Activated T-cell treated with anti-CD3 and anti-CD28 coated beads, Interleukin-2, amount 50 U/mL, for 24 hours (primary cell): ENCODE measurements at places on chromosomes 5 and 9.

- no peak for DNase-seq
These were observed 47.3 kb downstream of the LIFR start for GRCh38 chr5:38509185-38509584.

DNA sequence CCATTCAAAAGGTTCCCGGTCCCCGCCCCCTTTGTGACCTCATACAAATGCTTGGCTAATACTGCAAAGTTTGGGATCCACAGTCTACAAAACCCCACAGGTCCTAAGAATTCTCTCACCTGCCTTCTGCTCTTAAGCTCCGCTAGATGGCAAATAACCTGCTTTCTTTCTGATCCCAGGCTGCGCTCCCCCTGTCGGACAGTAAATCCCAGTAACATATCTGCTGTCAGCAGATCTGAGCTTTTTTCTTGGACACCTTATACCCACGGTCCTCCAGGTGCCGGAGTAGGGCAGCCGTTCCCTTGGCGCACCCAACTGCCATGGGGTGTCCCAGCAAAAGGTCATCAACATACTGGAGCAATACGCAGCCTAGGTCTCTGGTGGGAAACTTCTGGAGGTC lies 39.0 kb upstream of the PPP1R26 start:
- no peak for DNase-seq

- no peak for DNase-seq
These were observed 7.0 kb upstream of the CRB2 start for GRCh38 chr9:123349033-123349432.

- no peak for DNase-seq
These were observed 585.1 kb downstream of the TLE4 start for GRCh38 chr9:80156756-80157472.

- DNase-seq, result no peak
These were observed 616.5 kb downstream of the PTPRD start for GRCh38 chr9:9996259-9996658.

GRCh38 chr9:19757745-19758144 lies 31.1 kb downstream of the SLC24A2 start:
- DNase-seq, result no peak

DNA sequence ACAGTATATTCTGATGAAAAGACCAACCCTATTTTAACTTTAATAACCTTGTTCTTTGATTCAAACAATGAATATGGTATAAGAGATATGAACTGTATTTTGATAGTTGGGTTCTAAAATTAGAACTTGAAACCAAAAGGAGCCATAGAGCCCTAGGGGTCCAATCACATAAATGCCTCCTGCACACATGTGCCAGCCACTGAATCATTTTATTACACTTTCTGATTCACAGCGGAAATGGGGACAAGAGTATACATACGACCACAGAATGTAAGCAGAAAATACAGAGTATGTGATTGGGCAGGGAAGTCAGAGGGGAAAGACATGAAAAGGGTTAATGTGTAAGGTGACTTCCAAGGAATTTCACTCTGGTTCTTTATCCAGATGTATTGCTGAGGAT lies 1000.2 kb downstream of the NR2F1-AS1 start:
- no peak for DNase-seq

- DNase-seq, result no peak
These were observed 464.7 kb downstream of the ZSWIM6 start for GRCh38 chr5:61796773-61797172.

- DNase-seq, result no peak
These were observed 412.5 kb downstream of the CCDC171 start for GRCh38 chr9:15965246-15965745.

GRCh38 chr5:61349935-61350334 lies 17.9 kb downstream of the ZSWIM6 start:
- DNase-seq, result no peak

GRCh38 chr5:169195601-169196000 lies 105.3 kb downstream of the SLIT3 start:
- no peak for DNase-seq

DNA sequence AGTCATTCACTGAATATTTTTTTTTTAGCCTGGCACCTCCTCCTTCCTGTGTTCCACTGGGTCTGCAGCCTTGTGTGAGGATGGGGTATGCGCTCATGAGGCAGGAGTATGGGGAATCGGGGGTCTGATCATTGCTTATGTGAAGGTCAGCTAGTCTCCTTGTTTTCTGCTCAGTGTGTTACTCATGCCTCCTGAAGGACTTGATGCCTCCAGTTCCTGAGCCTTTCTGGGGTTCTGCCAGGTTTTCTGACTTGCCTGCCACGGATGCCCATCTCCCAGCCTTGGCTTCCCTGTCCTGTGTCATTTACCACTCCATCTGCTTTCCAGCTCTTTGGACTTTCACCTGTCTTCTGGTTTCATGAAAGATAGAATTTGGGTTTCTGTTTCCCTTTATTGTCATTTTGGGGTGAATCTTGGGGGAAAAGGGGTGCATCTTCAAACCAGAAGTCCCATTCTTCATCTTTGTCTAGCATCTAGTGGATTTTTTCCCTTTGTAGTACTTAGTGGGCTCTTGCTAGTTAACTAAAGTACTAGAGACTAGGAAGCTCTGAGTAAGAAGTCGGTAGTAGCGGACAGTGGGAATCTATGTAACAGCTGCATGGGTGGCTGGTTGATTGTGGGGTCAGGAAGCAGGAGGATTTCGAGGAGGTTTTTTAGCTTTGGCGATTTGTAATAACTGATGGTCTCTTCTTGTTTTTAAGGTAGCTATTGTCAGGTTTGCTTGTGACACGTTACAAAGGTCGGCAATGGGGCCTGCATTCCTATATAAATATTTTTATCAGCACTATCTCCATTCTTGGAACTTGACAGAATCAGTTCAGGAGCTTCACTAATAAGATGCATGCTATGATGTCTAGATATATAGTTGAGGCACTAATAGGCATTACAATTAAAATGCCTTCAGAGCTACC lies 8.2 kb downstream of the OTULIN start:
- DNase-seq, result no peak

GRCh38 chr5:118224546-118224945 lies 763.8 kb downstream of the DTWD2 start:
- DNase-seq, result no peak

GRCh38 chr5:127838661-127839060 lies 135.5 kb downstream of the CCDC192 start:
- DNase-seq, result no peak

- no peak for DNase-seq
These were observed 68.9 kb downstream of the CSF2 start for GRCh38 chr5:132142459-132142858.

- DNase-seq, result no peak
These were observed 22.6 kb downstream of the PTPN3 start for GRCh38 chr9:109475526-109475925.

- DNase-seq, result no peak
These were observed 812 bp downstream of the DNAH5 start for GRCh38 chr5:13943676-13944075.

DNA sequence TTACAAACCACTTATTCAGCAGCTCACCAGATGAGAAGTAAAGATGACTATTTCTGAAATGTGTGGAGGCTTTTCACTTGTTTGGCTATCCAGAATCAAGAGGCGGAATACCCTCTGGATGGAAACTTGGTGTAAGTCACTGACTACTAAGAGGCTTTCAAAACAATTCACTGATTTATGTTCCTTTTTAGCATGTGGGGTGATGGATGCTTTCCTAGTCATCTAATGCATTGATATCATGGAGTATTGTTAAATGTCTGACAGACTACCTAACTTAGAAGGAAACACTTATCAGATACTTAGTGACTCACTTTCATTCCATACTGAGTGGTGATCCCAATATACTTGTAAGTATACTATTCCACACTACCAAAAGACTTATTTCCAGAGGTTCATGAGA lies 141.4 kb downstream of the PLK2 start:
- DNase-seq, result no peak

DNA sequence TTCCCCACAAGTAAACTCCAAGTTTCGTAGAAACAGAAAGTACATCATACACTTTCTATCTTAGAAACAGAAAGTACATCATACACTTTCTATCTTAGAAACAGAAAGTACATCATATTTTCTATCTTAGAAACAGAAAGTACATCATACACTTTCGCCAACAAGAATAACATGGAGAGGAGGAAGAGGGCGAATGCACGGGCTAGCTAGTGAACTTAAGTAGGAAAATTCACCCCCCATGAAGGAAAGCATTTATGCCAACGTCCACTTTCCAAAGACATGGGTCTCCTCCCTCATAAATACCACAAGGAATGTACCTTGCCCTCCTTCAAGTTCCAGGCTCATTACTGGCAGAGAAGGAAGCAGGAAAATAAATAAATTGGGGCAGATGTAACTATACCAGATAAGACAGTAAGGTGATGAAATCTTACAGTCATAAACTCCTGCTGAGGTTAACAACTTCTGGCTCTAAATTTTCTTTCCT lies 64.7 kb downstream of the FRMD3 start:
- no peak for DNase-seq
